ENCODE measurements at places on chromosomes 12 and 14.

GRCh38 chr12:112711507-112711906 lies 80.0 kb upstream of the RPH3A start:
- no peak for DNase-seq

- DNase-seq = no peak
These were observed 30.9 kb upstream of the TDRD9 start for GRCh38 chr14:103897075-103897947.

- no peak for DNase-seq
These were observed 204.8 kb downstream of the ITPR2 start for GRCh38 chr12:26628234-26628633.

DNA sequence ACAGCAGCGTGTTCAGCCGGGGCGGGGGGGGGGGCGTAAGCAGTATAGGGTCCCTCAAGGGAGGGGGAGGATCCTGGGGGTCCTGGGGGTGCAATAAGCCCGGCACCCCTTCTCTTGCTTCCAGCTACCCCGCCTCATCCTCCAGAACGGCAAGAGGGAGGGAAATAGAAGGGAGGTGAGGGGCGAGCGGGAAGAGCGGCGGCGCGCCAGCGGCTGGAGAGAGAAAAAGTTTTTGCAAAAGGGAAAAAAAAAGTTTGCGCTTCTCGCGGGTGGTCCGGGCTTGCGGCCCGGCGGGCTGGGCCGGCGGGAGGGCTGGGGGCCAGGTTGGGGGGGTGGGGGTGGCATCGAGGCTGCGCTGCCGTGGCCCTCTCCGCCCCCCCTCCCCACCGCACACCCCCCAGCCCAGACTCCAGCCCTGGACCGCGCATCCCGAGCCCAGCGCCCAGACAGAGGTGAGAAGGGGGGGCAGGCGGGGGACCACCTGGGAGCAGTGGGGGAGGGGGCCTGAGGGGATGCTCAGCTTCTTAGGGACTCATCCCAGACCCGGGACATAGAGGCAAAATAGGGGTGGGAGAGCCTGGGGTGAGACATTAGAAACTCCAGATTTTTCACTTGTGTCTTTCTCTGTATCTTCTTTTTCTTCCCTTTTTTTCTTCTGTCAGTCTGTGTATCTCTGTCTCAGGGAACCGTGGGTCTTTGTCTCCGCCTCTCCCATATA lies at the start of gene GLI1:
TSS of gene GLI1 (plus strand) at position 36 of the 718 bp plus-strand sequence. CDS start 3,907 bp downstream, outside the sequence.
- no peak for DNase-seq

- no peak for DNase-seq
These were observed 244.2 kb downstream of the GPHN start for GRCh38 chr14:66752109-66752508.

GRCh38 chr12:95177201-95177768 lies 40.0 kb downstream of the FGD6 start:
- DNase-seq = no peak

DNA sequence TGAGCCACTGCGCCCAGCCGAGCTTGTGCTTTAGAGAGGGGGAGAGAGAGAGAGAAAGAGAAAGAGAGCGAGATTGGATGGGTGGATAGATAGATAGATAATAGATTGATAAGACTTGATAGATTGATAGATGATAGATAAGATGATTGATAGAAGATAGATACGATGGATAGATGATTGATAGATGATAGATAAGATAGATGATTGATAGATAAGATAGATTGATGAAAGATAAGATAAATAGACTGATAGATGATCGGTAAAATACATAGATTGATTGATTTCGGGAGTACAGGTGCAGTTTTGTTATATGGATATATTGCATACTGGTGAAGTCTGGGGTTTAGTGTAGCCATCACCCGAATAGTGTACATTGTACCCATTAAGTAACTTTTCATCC lies 65.9 kb downstream of the SPRING1 start:
- DNase-seq = no peak

- DNase-seq = peak; percentile 81
These were observed 12.0 kb upstream of the TRPV4 start for GRCh38 chr12:109844983-109845823.

GRCh38 chr14:31106768-31107167 lies 80.6 kb upstream of the STRN3 start:
- DNase-seq = no peak

DNA sequence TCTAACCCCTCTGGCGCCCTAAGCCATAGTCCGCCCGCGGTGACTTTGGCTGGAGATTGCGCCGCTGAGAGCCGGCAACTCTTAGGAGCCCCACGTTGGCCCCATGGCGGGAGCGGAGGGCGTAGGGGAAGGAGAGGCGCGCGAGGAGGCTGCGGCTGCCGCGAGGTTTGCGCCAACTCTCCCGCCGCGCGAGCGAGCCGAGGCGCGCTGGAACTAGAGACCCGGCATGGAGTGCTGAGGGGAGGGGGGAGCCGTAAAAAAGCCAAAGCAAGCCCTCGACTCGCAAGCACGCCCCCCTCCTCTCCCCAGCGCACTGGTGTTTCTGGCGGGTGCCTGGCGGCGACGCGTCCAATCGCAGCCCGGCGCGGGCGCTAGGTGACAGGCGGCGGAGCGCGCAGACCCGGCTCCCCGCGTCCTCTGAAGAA lies at the start of gene SYT10:
TSS of gene SYT10 (minus strand) at position 233 of the 425 bp plus-strand sequence. CDS start 297 bp downstream, outside the sequence.
- DNase-seq = no peak

- no peak for DNase-seq
These were observed 20.5 kb upstream of the RPL10L start for GRCh38 chr14:46672128-46672527.

- DNase-seq = no peak
These were observed 231.9 kb upstream of the FOXN3 start for GRCh38 chr14:89648924-89649323.

DNA sequence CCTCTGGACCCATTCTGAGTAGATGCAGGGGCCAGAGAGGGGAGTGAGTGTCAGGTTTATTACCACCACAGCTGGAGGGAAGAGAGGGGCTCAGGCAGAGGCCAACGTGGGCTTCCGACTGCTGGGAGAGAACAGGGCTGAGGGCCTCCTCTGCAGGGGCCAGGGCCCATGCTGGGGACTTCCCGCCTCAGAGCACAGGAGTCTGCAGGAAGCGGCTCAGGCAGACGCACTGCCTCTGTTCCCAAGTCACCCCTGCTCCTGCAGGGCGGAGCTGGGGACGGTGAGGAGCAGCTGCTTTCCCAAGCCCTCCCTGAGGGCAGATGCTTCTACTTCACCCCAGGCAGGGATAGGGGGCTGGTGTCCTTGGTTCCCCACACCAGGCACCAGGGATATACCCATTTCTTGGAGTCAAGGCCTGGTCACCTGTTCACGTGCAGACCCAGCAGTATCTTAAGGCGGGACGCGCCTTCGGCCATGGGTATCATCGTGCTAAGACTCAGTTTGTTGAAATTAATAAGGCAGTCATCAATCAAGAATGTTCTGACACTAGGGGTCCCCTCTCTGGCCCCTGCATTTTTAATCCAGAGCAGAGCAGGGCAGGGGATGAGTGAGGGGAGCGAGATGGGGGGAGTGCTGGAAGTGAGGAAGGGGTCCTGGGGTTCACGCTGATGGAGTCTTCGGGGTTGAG lies 100.0 kb downstream of the PIWIL1 start:
- DNase-seq = no peak

GRCh38 chr12:2341871-2342270 lies 289.1 kb downstream of the CACNA1C start:
- DNase-seq = no peak

DNA sequence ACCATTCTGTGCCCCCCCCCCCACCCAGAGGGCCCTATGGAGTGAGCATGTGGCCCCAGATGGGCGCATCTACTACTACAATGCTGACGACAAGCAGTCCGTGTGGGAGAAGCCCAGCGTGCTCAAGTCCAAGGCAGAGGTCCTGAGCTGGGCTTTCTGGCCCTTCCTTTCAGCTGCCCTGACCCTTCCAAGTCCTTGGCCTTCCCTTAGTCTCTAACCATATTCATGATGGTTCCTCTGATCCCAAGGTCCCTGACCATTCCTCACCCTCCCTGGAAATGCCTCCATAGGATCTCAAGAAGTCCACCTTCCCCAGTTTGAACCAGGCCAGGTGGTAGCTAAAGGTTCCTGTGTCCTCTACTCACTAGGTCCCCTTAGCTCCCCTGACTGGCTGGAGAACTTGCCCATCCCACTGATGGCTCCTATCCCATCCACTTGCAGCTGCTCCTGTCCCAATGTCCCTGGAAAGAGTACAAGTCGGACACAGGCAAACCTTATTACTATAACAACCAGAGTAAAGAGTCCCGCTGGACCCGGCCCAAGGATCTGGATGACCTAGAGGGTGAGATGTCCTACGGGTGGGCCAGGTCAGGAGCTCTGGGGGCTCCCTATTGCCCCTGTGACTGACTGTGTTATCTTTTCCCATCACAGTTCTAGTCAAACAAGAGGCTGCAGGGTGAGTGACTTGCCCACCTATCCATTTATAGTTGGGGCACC lies 9.8 kb downstream of the PRPF40B start:
- no peak for DNase-seq
